CD8-positive, alpha-beta T cell (primary cell): ENCODE measurements at places on chromosomes 3 and 15.
A peak's percentile ranks its signal among the peaks of the same experiment; 100 is the strongest.

DNA sequence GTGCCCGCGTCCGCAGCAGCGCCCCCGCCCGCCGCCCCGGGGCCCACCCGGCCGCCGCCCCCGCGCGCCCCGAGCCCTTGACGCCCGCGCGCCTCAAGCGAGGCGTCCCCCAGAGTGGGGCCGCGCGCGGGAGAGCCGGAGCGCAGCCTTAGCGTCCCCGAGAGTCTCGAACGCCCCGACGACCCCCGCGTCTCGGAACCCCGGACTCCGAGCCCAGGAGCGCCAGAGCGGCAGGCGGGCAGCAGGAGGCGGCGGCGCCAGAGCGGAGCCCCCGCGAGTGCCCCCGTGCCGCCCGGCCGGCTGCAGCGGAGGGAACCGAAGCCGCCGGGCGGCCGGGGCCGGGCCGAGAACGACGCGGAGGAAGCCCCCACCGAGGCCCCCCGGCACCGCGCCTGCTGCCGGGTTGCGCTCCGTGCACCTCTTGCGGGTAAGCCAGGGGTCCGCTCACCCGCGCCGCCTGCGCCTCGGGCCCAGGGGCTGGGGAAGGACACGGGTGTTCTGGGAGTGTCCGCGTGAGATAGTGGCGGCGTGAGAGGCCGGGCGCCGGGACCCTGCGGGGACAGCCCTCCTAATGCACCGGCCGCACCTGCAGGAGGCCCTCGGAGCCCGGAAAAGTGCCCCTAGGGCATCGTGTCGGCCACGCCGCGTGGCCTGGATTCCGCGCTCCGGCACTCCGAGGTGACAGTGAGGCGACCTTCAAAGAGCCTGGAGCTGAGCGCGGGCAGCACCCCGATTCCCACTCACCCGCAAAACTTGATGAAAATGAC lies 52.0 kb upstream of the ULK4 start:
- peak; percentile 5 for DNase-seq

DNA sequence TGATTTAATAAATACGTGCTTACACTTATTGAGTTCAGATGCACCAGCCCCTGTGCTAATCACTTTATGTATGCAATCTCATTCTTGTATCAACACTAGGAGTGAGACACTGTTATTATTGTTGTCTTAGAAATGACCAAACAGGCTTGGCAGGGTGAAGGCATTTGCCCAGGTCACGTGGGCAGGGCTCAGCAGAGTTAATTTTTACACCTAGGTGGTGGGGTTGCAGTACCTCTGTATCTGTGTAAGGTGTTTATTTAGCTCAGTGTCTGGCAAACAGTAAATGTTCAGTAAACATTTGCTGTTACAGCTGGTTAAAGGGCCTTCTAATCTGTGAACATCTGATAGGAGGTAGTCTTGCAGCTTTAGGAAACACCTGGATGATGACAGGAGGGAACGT lies 200.0 kb downstream of the CACNA2D3 start:
- DNase-seq = no peak

GRCh38 chr3:188055388-188055787 lies 98.6 kb upstream of the LPP start:
- no peak for DNase-seq

GRCh38 chr15:62816342-62817069 lies 226.0 kb upstream of the TPM1 start:
- no peak for DNase-seq

GRCh38 chr3:108125550-108126071 lies 34.8 kb upstream of the CD47 start:
- DNase-seq = peak; percentile 35

- no peak for DNase-seq
Measured at GRCh38 chr15:96703794-96704550, 373.5 kb downstream of the NR2F2 start.

GRCh38 chr3:2992534-2992933 lies 117.6 kb downstream of the IL5RA start:
- DNase-seq = no peak

DNA sequence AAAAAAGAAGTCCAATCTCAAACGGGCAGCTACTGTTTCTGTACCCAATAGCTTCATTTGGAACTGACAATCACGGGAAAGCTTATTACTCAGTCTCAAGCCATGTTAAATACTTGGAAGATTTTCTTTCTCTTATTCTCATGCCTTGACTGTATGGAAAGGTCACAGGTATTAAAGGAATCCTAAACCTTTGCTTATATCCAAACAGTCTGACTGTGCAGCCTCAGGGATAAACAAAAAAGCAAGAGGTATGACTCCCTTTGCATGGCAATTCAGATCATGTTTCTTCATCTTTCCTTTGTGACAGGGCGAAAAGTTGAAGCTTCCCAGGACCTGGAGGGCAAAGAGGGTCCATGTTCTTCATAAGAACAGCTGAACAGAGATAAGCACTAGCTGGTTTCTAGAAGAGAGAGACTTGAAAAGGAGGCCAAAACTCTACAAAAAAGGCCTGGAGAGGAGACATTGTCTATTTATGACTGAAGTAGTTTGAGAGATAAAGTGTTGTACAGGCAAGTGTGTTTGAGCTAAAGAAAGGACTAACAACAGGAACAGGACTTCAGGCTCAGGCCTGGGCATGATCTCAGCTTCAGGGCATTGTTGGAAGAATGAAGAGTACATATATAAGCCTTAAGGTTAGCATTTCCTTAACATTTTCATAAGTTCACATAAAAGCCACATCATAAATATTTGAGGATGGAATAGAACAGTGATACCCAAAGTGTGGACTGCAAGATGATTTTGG lies 231.0 kb upstream of the THRB start:
- no peak for DNase-seq

DNA sequence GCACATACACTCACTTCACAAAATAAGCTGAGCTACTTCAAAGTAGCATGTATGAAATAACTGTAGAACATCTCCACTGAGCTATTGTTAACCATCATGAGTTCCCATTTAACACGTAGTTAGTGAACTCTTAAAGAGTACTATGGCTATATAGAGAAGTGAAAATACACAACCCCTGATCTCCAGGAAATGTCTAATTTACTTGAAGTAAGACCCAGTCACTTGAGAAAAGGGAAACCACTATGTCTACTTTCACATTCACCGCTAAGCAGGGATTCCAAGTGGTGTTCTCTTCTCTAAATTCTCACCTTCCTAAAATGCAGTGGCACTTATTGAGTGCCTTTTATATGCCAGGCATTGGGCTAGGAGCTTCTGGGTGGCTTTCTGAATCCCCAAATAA lies 35.0 kb upstream of the COLQ start:
- DNase-seq = no peak
